A673 (cell line): ENCODE measurements at places on chromosomes 4 and X.

DNA sequence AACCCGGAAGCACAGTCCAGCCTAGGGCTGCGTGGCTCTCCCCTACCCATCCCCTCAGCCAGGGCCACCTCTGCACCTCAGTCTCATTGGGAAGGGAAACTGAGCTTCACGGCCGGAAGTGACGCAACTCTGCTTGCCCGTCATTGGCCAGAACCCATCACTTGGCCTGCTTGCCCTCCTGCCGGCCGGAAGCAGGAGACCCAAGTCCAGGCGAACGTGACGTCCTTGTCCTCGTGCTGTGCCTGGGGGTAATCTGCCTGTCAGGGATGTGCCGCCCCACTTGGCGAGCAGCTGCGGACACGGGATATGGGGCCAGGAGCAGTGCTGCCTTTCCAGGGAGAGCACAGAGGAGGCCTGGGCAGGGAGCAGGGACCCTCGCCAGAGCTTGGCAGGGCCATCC lies 31.2 kb downstream of the ZFYVE28 start:
- DNase-seq, result no peak

GRCh38 chr4:79623021-79623870 lies 215.2 kb upstream of the GK2 start:
- no peak for DNase-seq

DNA sequence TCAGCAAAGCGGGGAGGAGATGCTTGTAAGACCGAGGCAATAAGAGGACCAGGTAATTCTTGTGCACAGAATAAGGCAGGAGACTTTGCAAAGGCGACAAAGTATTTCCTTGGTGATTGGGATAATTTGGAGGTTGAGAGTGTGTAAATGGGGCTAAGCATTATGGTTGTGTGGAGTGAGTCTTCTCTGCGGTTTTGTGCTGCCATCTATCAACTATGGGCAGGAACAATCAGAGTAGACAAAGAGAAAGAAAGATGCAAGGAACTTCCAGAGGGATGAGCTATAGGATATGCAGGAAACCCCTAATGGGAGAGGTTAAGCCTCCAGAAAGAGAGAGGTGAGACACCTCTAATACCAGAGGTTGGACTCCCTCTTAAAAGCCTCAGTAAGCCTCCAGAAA lies 339.8 kb downstream of the PAPSS1 start:
- peak; percentile 55 for DNase-seq

DNA sequence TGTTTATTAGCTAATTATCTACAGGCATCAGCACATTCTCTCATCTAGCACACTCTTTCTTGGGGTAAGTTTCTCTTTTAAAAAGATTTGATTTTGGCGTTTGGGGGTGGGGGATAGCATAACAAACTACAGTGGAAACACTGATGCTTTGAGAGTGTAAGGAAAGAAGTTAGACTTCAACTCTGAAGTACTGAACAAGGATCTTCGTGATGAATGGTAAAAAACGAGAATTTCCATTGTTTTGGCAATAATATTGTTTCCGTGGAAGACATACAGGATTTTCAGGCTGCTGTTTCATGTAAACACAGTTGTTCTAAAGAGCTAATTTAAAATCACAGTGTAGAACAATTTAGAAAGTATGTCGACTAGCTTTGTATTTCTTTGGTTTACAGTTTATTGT lies 451 bp downstream of the LPAR4 start:
- no peak for DNase-seq

DNA sequence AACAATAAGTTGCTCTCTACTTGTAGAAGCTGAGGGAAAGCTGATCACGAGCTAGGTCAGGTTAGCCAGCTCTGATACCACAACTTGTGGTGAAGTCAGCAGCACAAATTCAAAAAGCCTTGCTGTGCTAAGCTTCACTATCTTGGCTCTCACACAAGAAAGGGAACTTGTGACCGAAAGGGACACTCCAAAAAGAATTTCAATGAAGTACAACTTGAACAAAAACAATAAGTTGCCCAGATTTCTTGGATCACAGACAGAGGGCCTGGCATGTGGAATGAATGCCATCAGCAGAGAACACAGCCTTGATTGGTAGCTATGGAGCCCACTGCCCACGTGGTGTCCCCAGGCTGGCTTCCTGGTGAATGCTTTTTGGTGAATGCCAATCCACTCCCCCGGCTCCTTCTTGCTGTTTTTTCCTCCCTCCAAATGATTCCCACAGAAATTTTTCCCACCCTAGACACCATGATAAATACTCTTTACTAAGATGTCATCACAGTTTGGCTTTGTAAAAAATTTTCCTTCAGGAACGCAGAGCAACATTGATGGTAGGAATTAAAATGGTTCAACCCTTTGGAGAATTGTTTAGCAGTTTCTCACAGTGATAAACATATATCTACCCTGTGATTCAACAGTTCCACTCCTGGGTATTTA lies 82.6 kb downstream of the ANXA3 start:
- DNase-seq, result no peak

DNA sequence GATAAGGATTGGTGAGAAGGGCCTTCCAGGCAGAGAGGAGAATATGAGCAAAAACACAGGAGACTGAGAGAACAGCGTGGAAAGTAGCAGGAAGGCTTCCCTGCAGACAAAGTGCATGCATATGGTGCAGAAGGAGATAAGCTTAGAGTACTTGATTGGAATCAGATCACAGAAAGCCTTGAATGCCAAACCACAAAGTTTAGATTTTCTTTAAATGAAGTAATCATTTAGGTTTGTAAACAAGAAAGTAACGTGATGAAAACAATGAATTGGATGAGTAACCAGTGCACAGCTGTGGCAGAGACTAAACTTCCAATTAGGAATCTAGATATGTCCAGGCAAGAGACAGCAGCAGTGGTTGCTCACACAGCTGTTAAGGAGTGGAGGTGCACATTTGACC lies 83.8 kb upstream of the C1QTNF7 start:
- no peak for DNase-seq

GRCh38 chrX:68238568-68238967 lies 194.7 kb downstream of the OPHN1 start:
- DNase-seq, result peak; percentile 19

DNA sequence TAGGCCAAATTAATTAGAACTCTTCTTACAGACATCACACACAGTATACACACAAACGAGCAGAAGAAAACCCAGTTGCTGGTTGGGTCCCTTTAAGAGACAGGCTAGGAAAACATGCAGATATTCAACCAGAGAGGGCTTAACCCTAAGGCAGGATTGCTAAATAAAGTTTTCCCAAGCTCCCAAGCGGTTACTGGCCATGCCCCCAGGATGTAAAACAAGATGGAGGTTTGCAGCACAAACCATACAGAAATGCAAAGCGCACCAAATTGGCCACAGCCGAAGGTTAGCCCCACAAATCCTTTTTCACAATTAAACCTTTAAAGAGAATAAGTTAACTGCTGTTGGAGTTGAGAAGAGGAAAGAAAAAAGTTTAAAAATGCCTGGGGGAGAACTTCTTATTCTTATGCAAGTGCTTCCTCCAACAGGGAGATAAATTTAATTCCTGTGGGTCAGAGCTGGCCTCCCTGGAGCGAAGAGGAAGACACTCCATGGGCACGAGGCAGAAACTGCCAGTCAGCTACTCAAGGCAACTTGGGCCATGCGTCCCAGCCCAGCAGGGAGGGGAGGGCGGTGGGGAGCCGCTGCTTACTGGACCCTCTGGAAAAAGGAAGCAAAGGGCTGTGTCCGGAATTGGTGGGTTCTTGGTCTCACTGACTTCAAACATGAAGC lies 167.6 kb upstream of the ARSJ start:
- no peak for DNase-seq

DNA sequence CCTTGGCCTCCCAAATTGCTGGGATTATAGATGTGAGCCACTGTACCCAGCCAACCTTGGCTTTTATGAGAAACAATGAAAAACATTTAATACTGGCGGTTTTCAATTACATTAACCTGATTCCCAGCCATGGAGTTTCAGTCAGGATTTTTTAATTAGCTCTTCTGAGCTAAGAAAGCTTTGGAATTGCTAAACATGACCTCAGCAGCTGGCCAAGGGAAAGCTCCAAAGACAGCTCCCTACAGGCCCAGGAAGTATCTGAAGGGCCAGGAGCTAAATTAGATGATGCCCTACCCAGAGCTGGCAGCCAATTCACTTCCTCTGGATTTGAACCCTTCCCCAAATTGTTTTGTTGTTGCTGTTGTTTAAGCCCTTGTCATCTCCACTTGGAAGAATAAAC lies 26.5 kb upstream of the FUNDC1 start:
- no peak for DNase-seq

- DNase-seq, result peak; percentile 62
Measured at GRCh38 chr4:38759113-38759789, 23.5 kb downstream of the TLR10 start.

GRCh38 chr4:148527571-148527970 lies 85.4 kb upstream of the NR3C2 start:
- no peak for DNase-seq

DNA sequence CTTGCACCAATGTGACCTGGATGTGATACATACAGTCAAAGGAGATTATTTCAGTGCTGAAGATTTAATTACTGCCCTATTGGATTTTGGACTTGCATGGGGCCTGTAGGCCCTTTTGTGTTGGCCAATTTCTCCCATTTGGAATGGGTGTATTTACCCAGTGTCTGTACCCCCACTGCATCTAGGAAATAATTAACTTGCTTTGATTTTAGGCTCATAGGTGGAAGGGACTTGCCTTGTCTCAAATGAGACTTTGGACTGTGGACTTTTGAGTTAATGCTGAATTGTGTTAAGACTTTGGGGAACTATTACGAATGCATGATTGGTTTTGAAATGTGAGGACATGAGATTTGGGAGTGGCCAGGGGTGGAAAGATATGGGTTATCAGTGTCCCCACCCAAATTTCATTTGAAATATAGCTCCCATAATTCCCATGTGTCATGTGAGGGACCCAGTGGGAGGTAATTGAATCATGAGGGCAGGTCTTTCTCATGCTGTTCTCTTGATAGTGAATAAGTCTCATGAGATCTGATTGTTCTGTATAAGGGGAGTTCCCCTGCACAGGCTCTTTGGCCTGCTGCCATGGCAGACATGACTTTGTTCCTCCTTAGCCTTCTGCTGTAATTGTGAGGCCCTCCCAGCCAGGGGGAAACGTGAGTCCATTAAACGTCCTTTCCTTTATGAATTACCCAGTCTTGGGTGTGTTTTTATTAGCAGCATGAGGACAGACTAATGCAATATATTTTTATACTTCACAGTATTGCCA lies 362.2 kb upstream of the SPANXN4 start:
- no peak for DNase-seq

GRCh38 chrX:70172964-70173363 lies 4.3 kb upstream of the DGAT2L6 start:
- no peak for DNase-seq

DNA sequence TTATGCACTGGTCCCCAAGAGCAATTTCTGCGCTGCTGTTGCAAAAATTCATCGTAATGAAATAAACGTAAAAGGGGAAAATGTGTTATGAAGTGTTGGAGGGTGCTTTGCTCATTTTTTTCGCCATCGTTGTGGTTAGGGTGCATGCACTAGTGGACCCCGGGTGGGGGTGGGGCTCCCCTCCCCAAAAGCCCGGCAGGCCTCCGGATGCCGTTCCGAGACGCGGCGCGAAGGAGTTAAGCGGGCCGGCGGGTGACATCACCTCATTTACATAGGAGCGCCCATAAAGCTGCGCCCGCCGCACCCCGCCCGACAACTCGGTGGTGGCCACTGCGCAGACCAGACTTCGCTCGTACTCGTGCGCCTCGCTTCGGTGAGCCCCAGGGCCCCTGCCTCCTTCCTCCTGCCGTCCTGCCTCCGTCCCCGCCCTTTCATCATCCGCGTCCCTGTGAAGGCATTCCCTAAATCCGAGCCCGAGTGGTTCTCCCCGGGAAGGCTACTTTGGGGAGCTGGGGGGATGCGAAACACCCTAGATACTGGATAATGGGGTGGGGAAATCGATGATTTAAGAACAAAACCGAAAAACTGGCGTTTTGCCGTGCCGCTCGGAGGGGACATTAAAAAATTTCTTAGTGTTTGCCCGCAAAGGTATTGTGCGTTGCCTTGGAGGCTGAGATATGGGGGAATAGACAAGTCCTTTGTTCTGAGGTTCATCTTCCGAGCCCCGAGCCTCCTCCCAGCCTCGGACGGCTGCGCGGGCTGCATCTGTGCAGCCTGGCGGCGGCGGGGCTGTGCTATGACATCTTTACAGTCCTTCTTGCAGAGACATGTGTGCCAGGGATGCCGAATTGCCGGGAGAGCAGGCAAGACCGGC lies at the start of gene TMSB4X:
TMSB4X (plus strand) TSS at position 315 of the 874 bp plus-strand sequence.
- peak; percentile 85 for DNase-seq

- DNase-seq, result no peak
Measured at GRCh38 chr4:71827826-71828225, 43.9 kb upstream of the GC start.

- DNase-seq, result no peak
Measured at GRCh38 chr4:80011636-80012236, 61.3 kb downstream of the ANTXR2 start.

- DNase-seq, result no peak
Measured at GRCh38 chr4:77036206-77036605, 39.6 kb downstream of the CCNI start.

DNA sequence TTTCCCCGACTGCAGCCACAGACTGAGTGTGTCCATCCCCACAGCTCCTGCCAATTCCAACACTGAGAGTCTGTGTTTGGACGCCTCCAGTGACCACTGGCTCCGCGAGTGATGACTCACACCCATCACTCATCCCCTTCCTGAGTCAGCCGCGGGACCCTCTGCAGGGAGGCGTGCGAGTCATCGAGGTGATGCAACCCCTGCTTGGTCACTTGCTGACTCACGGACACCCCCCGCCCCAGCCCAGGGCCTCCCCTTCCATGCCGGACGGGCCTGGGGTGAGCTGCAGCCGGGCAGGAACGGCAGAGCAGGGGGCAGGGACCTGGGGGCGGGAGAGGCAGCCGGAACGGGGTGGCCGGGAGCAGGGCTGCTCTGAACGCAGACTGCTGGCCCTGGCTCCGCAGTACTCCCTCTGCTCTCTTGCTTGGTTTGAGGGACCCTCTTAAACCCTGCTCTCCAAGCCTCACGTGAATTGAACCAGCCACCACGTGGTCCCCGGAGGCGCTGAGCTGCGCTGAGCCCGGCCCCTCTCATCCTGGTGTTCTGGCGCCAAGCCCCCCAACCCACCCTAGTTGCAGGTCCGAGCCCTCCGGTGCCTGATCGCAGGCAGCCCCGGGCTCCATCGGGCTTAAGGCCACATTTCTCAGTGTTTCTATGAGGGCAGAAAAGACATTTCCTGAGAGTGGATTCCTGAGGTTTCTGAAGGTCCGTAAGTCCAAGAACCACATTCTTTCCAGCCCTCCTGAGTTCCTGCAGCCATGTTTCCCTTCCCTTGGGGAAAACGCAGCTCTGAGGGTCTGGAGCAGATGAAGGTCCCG lies 32.4 kb downstream of the FGFRL1 start:
- DNase-seq, result peak; percentile 52

DNA sequence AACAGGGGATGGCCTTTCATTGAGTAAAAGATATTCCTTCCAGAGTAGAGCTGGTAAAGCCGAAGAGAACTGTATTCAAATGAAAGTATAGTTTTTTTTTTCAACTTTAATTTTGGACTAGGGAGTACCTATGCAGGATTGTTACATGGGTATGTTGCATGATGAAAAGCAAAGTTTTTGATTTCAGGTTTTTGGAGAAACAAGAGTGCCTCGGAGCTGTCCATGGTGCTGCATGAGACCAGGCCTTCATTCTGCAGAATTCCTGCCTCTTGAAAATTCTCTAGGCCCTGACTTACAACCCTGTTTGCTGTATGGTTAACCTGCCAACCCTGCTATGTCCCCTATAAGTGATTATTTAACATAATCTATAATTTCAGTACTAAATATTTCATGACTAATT lies 1065.7 kb upstream of the FTHL17 start:
- peak; percentile 8 for DNase-seq

- DNase-seq, result no peak
Measured at GRCh38 chrX:146055733-146056132, 238.1 kb downstream of the SLITRK2 start.
